ENCODE measurements at places on chromosomes 4 and X.

DNA sequence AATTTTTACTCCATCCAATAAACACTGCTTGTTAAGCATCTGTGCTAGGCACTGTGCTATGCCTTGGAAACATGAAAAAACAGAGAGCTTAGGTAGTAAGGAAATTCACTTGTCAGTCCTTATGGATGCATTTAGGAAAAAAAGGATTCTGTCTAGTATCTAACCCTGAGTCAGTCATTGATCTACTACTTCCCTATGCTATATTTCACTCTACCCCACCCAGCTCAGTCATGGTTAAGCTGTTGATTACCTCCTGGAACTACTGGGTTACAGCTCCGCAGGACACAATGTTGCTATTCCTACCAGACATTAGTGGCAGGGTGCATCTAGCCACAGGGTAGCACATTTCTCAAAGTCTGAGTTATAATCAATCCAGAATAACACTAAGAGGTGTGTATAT lies 2.9 kb upstream of the USP53 start:
- DNase-seq, result no peak
- H3K36me3 ChIP-seq, result no peaks in the 10 kb centered on the region
- peaks cover 6% of the 10 kb centered on the region for H3K27me3 ChIP-seq
- H3K4me1 ChIP-seq, result peaks cover 36% of the 10 kb centered on the region
- no peak overlapping the region for H3K27ac ChIP-seq
- H3K4me3 ChIP-seq, result no peak overlapping the region

DNA sequence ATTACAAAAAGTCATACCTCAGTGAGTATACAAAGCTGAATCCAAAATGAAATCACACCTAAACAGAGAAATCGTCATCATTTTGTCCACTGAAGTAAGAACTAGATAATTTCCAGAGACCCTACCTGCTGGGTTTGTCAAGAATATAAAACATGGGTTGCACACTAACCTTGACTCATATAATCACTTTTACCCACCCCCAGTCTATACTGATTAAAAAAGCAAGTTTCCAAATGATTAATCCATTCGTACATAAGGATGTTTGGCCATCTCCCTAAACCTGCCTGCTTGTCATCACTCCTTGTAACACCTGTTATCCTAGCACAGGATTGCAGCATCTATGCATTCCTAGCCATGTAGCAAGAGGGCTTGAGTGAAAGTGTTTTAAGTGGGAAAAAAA lies 4.7 kb downstream of the RAP2C start:
- peaks cover 26% of the 10 kb centered on the region for H3K36me3 ChIP-seq
- no peak overlapping the region for H3K27ac ChIP-seq
- no peak for DNase-seq
- no peaks in the 10 kb centered on the region for H3K27me3 ChIP-seq

- H3K27me3 ChIP-seq, result peaks cover 3% of the 10 kb centered on the region
- DNase-seq, result no peak
- H3K27ac ChIP-seq, result no peak overlapping the region
- H3K4me1 ChIP-seq, result no peaks in the 10 kb centered on the region
Observed at GRCh38 chr4:144355811-144356757, 215.6 kb upstream of the GYPA start.

- H3K27me3 ChIP-seq, result no peaks in the 10 kb centered on the region
- no peak overlapping the region for H3K4me3 ChIP-seq
- H3K36me3 ChIP-seq, result peaks cover 24% of the 10 kb centered on the region
- no peak overlapping the region for H3K27ac ChIP-seq
- peaks cover 43% of the 10 kb centered on the region for H3K4me1 ChIP-seq
- no peak for DNase-seq
Observed at GRCh38 chr4:152117933-152118507, 357.2 kb upstream of the GATB start.

DNA sequence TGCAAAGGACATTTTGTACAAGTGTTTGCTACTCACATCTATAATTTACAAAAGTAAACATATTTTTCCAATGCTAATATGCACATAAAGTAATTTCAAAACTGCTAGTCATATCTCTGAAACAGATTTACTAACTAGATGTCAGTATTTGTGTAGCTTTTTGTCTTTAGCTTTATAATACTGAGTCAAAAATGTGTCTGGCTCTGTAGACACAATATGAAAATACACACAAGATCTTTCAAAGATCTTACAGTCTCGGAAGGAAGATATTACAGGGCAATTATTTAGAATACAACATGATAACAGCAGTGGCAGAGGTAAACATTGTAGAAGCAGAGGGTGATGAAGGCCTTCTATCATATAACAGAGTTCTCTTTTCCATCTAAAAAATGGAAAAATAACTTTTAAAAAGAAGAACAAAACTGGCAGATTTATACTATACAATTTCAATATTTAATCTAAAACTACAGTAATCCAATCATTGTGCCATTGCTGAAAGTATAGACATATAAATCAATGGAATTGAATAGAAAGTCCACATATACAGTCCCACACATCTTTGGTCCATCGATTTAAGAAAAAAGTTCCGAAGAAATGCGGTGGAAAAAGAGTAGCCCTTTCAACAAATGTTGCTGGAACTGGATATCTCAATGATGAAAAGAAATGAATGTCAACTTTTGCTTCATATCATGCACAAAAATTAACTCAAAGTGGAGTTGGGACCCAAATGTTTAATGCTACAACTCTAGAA lies 29.4 kb downstream of the ARAP2 start:
- H3K36me3 ChIP-seq, result peaks cover 26% of the 10 kb centered on the region
- H3K27me3 ChIP-seq, result no peaks in the 10 kb centered on the region
- DNase-seq, result no peak
- no peak overlapping the region for H3K4me3 ChIP-seq
- peaks cover 7% of the 10 kb centered on the region for H3K4me1 ChIP-seq
- no peak overlapping the region for H3K27ac ChIP-seq

GRCh38 chr4:64767547-64767946 lies 358.3 kb upstream of the TECRL start:
- H3K4me1 ChIP-seq, result no peaks in the 10 kb centered on the region
- H3K27ac ChIP-seq, result no peak overlapping the region
- DNase-seq, result no peak
- no peak overlapping the region for H3K4me3 ChIP-seq

Measured in activated naive CD4-positive, alpha-beta T cell treated with anti-CD3 and anti-CD28 coated beads, Interleukin-2, amount 10 ng/mL, durations not matched to agents 7 days and 5 days (primary cell).